ENCODE measurements at places on chromosomes 6 and 20. TPM values are rescaled to one million over a fixed set of nuclear protein-coding genes. Genes with fewer than 3 reads are reported as not detected.

The TNFRSF6B gene
- total RNA-seq = 41.5 TPM

The DDO gene
- 1.1 TPM for total RNA-seq

The TSHZ2 gene
- total RNA-seq = under 0.01 TPM

The PHACTR1 gene
- total RNA-seq = 8.8 TPM

The ERVFRD-1 gene
- total RNA-seq = not detected

The IRF4 gene
- total RNA-seq = not detected

The C6orf163 gene
- total RNA-seq = 0.32 TPM

The CST2 gene
- not detected for total RNA-seq

The TRIM39 gene
- total RNA-seq = 12.5 TPM

The PRKN gene
- total RNA-seq = 0.15 TPM

The MLN gene
- not detected for total RNA-seq

The ASIP gene
- not detected for total RNA-seq

The EZR gene
- total RNA-seq = 95.2 TPM

The SLC22A3 gene
- total RNA-seq = 0.32 TPM

The ADAM33 gene
- total RNA-seq = 0.76 TPM

The BEND6 gene
- 0.97 TPM for total RNA-seq

The ME1 gene
- total RNA-seq = 6.8 TPM

The NKX2-2 gene
- total RNA-seq = not detected

The ROS1 gene
- not detected for total RNA-seq

The ZNF217 gene
- 19.0 TPM for total RNA-seq

The LST1 gene
- total RNA-seq = not detected

All from epithelial cell of umbilical artery (primary cell).